ACHN (cell line): ENCODE measurements at places on chromosomes 16 and 17.

DNA sequence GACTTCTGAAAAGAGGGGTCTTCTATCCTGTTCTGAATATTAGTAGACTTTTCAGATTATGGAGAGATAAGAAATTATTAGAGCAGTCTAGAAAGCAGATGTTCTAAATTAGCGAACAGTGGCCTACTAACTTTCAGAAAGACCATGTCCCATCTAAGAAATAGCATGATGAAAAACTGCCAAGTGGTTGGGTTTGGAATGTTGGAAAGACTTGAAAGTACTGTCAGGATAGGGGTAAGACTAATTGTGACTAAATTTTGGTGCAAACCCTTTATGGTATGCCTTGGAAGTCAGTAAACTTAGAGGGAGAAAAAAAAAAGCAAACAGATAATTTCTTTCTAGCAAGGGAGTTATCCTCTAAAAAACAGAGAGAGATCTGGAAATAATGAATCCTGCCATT is 41.1 kb downstream of the TANGO6 start:
- no peak for DNase-seq

- no peak for DNase-seq
Observed at GRCh38 chr16:11140098-11140375, 116.0 kb downstream of the SOCS1 start.

- DNase-seq = no peak
Observed at GRCh38 chr17:28521311-28522085, 15.3 kb downstream of the FOXN1 start.

DNA sequence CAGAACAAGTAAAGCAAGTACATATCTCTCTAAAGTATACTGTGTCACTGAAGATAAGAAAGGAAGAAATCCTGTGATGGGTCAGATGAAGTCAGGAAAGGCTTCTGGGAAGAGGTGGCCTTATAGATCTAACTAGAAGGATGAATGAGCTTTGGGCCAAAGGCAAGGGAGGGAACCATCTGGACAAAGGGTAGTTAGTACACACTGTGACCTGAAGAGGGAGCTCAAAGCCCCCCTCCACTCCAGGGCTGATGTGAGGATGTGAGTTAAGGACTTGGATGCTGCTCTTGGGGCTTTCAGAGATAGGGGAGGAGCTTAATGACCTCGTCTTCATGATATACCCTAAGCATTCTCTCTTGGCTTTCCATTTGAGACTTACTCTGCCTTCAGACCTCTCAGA is 185.3 kb upstream of the CACNG3 start:
- DNase-seq = peak; percentile 63

- no peak for DNase-seq
Observed at GRCh38 chr16:84725481-84726078, 25.8 kb downstream of the USP10 start.

DNA sequence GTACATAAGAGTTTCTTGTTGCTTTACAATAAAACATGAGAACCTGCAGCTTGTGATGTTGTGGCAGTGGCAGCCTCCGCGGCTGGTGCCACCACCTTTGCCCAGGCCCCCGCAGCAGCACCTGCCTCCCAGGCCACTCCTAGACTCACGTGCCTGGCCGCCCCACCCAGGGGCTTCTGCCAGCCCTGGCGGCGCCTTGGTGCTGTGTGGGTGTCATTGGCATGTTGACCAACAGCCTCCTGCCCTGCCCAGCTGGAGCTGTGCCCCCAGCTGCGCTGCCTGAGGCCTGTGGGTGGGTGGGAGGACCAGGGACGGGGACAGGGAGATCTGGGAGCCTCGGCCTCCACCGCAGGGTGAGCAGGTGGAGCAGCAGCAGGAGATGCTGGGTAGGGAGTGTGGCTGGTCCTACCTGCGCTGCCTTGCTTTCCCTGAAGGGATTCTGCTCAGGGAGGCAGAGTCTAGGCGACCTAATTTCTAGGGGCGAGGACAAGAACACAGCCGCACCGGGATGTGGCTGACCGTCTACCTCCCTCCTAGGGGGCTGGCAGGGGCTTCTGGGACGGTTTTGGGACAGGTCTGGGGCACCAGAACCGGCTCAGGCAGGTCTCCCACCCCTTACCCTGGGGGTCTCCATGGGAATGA is 428 bp upstream of the DNASE1L2 start:
- DNase-seq = no peak

DNA sequence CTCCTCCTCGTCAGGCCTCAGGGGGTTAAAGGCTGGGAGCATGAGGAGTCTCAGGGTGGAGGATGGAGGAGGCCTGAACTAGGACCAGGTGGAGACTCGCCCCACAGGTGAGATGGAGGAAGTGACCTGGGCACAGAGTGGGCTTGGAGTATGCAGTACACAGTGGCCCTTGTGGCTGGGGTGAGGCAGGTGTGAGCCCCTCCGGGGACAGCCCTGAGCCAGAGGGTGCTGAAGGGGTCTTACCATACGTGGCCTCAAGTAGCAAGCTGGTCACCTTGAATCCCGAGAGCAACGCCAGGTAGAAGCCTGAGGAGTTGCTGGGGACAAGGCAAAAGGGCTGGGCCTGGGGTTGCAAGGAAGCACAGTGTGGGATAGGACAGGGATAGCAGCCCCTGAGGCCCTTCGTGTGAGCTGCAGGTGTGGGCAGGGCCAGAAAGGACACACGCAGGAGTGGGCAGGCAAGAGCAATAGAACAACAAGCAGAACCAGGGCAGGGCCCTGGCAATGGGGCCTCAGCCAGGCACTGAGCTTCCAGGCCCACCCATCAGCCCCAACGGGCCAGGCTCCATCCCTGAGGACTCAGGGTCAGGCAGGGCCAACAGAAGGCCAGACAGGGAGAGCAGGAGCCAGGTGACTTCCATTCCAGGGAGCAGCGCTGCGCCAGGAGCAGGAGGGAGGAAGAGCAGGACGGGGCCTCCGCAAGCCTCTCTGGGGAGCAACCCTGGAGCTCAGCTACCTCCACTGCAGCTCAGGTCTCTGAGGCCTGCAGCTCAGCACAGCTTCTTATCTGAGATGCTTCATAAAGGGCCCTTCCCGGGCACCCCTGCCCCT is 64.2 kb upstream of the TNRC6C start:
- no peak for DNase-seq

GRCh38 chr17:42365136-42365535 is 23.1 kb downstream of the STAT3 start:
- DNase-seq = no peak

GRCh38 chr16:56316545-56316944 is 108.8 kb downstream of the AMFR start:
- DNase-seq = no peak

- DNase-seq = peak; percentile 90
Observed at GRCh38 chr17:63406689-63407330, 39.3 kb downstream of the CYB561 start.
